ENCODE measurements at places on chromosomes 4 and X.
A peak's percentile ranks its signal among the peaks of the same experiment; 100 is the strongest.

DNA sequence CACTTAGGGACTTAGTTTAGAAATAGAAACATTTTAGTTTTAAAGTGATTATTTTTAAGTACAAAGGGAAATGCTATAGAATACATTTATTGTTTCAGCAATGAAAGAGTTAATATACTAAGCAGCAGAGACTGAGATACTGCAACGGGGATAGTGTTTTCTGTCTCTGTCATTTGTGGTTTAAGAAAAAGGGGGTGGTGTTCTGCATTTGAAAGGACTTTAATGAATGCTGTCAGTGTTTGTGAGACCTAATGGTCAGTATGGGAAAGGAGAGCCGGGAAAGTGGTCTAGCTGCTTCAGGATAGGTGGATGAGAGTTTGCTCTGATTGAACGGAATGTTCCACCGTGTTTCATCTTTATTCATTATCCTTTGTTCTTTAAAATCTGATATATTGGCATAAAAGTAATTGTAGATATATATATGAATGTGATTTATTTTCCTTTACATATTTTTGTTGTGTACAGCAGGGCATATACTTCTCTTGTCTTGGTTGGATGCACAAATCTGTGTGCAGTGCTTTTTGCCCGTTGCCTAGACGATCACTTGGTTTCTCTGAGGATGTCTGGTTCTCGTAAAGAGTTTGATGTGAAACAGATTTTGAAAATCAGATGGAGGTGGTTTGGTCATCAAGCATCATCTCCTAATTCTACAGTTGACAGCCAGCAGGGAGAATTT is at the start of gene KLHL5:
KLHL5 (plus strand) TSS at position 139 of the 676 bp plus-strand sequence; CDS start at position 560, 421 bp downstream.
- no peak for DNase-seq

DNA sequence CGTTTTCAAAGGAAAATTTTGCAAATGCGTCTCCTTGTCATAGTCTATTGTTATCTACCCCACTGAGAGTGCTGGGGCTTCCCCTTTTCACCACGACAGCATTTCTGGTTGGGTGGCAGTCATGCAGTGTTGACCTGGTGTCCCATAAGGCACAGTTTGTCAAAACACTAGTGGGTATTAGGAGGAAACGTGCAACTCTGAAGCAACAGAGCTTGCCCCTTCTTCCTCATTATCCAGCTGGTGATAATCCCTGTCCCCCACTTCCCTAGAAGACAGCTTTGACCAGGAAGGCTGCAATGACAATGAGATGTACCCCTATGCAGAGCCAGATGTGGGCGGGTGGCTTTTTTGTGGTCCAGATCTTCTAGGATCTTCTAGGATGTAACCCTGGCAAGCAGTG is 1.8 kb downstream of the TBC1D1 start:
- no peak for DNase-seq

DNA sequence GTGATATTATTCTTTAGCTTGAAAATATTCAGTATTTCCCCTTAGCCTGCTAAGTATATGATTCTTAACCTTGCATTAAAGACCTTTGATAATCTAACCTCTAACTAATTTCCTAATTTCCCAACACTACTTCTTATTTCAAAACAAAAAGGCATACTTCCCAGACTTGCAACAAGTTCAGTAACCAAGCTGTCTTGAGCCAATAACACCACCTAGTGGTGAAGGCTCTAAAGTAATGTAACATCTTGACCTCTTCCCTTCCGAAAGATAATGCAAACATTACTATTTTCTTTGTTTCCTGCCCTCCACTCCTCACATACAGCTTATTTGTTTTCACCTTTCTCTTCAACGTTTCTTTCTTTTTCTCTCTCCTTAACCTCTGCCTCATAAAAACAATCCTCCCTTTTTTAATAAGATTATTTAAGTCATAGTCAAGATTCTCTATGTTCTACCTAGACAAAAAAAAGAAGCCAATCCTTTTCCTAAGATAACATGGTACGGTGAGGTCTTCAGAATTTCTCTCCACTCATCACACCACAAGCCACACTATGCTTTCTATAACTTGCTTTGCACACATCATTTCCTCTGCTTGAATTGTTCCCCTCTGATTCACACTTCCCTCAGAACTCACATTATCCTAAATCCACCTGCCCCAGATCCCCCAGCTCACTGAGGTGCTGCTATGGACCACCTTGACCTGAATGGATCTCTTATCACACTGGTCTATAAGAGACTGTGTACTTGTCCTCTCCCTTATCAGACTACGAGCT is 3.5 kb downstream of the FAT1 start:
- DNase-seq = no peak

DNA sequence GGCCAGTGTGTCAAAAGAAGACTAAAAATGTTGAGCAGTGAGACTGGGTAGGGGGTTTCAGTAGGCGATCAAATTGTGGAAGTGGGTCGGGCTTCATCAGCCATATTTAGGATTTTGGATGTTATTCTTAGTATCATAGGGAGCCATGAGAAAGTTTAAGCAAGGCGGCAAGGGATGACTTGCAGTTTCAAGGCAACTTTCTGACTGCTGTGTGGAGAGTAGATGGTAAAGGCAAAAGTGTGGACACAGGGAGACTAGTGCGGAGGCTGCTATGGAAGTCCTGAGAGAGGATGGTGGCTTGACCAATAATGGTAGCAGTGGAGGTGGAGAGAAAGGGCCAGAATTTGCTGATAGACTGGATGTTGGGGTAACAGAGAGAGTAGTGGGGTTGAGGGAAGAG is 15.4 kb downstream of the GK start:
- DNase-seq = no peak

DNA sequence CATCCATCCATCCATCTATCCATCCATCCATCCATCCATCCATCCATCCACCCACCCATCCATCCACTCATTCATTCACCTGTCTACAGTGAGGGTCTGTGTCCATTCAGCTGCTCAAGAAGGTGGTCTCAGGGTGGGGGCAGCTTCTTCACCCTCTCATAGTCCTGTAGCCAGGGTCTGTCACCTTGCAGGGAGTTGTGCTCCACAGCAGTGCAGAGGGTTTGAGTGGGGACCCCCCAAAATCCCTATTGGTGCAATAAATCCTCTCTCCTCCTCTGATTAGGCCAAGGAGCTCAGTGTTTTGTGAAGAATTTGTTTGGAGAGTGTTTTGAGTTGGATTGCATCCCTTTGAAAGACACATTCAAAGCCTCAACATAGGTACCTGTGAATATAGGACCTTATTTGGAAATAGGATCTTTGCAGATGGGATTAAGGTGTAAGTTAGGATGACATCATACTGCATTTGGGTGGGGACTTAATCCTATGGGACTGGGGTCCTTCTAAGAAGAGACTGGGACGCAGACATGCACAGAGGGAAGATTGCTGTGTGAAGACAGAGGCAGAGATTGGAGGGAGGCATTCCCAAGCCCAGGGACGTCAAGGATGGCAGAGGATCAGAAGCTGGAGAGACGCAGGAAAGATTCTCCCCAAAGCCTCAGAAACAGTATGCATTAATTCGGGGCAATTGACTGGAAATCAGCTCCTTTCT is 12.0 kb downstream of the P2RY8 start:
- DNase-seq = no peak

- no peak for DNase-seq
Observed at GRCh38 chr4:121181493-121181892, 17.4 kb upstream of the TNIP3 start.

GRCh38 chr4:16207409-16207808 is 18.9 kb downstream of the TAPT1 start:
- no peak for DNase-seq

GRCh38 chr4:7557456-7557855 is 122.7 kb upstream of the PSAPL1 start:
- no peak for DNase-seq

DNA sequence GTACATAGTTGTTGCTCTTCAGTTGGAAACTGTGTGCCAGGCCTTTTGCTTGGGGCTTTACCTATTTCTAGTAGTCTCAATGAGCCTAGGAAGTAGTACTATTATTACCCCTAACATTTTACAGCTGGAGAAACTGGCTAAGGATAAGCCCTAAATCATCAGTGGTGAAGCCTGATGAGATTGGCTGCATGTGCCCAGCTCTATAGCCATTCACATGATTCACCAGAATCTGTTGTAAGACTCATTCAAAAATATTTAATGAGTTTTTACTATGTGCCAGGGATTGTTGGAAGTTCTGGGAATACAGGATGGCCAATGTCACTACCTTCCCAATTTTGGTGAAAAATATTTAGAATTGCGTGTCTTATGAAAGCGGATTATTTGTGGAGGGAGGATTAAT is 2.8 kb downstream of the KIT start:
- no peak for DNase-seq

DNA sequence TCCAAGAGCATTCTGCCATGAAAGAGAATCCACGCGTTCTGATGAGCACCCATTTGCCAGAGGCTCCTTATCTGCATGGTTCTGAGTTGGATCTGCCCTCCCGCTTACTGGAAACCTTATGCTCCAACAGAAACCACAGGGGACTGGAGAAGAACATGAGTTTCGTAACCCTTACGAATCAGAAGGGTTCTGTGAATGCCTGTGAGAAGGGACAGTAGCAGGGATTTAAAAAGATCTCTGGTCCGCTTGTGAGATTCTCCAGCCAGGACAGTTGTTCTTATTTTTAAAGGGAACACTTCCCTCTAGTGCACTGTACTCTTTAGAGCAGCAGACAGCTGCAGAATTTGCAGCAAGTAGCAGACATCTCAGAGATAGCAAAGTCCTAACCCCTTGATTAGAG is 22.5 kb upstream of the CENPU start:
- DNase-seq = no peak

DNA sequence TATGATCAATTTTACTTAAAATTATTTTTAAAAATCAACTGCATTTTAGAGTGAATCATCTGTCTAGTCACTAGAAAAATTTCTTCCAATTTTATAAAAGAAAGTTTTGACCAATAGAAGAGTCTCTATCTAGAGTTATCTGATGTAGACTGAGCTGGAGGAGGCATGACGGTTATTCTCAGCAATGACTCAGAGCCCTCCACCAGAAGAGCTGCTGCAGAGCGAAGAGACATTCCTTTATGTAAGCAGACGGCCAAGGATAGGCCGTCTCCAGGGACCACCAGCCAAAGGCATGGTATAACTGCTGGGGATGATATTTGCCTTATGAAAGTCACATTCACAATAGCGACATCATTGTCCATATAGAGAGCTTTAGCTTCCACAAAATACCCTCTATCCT is 23.0 kb downstream of the LDB2 start:
- no peak for DNase-seq

DNA sequence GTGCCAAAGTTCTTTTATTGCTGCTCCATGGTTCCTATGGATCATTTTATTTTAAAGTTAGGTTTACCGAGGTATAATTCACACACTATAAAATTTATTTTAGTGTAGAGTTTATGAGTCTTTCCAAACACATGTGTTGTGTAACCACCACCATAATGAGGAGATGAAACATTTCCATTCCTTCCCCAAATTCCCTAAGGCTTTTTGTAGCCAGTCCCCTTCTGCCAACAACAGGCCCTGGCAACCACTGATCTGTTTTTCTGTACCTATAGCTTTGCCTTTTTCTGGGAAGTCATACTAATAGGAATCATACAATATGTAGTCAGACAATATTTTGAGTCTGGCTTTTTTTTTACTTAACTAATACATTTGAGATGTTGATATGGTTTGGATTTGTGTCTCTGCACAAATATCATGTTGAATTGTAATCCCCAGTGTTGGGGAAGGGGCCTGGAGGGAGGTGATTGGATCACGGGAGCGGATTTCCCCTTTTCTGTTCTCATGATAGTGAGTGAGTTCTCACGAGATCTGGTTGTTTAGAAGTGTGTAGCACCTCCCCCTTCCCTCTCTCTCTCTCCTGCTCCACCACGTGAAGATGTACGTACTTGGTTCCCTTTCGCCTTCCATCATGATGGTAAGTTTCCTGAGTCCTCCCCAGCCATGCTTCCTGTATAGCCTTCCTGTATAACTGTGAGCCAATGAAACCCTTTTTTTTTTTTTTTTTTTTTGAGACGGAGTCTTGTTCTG is 59.6 kb upstream of the DHX15 start:
- no peak for DNase-seq

- DNase-seq = no peak
Observed at GRCh38 chr4:44157611-44158277, 290.9 kb downstream of the KCTD8 start.

GRCh38 chrX:40018041-40018440 is 79.7 kb downstream of the BCOR start:
- no peak for DNase-seq

DNA sequence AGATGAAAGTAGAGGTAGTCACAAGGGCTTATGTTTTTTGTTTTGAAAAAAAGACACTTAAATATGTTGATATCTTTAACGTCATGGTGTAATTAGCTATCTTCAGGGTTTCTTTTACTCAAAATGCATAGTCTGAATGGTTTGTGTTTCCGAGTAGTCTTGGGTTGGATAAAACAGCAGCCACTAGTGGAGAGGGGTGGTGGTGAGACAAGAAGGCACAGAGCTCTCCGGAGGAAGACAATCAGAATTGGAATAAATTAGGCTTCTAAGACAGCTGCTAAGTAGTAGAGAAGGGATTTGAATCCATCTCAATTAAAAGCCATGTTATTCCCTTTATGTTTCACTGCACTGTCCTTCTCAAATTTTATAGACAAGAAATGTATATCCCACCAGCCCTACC is 240.4 kb upstream of the VEGFC start:
- DNase-seq = no peak

- DNase-seq = no peak
Observed at GRCh38 chr4:108851366-108851765, 88.5 kb upstream of the ETNPPL start.

DNA sequence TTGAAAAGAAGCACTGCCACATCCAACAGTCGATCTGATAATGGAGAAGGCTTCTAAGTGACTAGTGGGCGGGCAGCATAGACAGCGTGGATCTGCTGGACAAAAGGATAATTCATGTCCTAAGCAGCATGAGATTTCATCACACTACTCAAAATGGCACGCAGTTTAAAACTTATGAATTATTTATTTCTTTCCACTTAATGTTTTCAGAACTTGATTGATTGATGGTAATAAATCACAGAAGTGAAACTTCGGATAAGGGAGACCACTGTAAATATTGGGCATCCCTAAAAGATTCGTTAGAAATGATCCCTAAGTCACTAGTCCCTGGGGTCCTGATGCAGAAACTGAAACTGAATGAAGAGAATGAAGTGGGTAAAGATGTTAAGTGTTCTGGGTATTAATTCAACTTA is 93.0 kb upstream of the ANK2 start:
- DNase-seq = no peak

GRCh38 chr4:182483685-182484084 is 240.5 kb downstream of the TENM3 start:
- no peak for DNase-seq

DNA sequence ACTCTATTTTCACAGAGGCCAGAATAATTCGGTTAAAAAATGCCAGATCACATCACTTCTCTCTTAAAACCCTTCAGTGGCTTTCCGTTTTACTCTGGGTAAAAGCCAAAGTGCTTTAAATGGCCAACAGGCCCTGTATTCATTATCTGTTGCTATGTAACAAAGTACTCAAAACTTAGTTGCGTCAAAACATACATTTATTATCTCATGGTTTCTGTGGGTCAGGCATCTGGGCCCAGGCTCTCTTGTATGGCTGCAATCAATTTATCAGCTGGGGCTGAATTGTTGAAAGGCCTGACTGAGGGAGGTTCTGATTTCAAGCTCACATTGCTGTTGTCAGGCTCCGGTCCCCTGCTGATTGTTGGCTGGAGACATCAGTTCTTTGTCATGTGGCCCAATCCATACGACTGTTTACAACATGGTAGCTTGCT is 72.7 kb upstream of the H2AZ1 start:
- peak; percentile 10 for DNase-seq

GRCh38 chr4:79141530-79141929 is 184.3 kb downstream of the NAA11 start:
- DNase-seq = no peak
